B cell (primary cell): ENCODE measurements at places on chromosomes 4 and X.

DNA sequence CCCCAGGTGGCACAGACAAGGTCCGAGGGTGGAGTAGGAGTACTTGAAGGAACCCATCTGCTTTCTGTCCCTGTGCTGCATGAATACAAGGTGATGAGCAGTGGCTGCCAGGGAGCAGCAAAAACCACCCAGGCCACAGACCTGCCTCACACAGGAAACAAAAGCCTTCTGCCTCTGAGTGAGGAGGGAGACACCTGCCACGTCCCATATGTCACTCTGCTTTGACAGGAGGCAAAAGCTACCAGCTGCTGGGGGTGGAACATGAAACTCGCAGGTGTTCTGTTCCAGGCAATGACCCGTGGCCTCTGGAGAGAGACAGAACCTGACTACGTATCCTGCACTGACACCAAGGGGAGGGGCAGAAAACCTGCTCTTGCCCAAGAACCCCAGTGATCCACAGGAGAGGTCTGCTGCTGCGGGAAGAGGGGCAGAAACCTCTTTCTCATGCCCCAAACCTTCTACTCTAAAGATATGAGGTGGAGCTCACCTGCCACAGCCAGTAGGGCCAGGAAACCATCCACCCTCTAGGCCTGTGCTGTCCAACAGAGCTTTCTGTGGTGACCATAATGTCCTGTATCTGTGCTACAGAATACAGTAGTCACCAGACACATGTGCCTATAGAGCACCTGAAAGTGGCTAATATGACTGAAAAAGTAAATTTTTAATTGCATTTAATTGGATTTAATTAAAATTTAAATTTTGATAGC is 172.9 kb downstream of the PRDM5 start:
- peak; percentile 10 for DNase-seq

- no peak for DNase-seq
These were observed 411.5 kb upstream of the FTHL17 start for GRCh38 chrX:31483336-31483735.

- no peak for DNase-seq
These were observed 103.9 kb downstream of the PDS5A start for GRCh38 chr4:39873823-39874222.

GRCh38 chrX:81957900-81958545 is 756.1 kb downstream of the SH3BGRL start:
- DNase-seq = no peak

DNA sequence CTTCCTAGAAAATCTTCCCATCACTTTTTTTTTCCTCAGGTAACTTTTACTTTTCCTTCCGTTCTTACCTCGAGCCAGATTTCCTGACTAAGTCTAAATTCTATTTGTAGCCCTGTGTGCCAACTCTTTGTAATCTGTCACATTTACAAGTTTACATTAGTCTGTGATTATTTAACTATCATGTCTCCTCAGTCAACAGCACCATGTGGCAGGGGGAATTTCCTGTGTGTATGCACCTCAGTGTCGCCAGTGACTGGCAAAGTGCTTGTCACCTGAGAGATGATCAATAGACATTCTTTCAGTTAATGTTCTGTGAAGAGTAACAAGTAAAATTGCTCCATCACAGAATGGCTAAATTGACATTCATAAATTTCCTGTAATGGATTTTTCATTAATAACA is 468.5 kb downstream of the PDGFC start:
- DNase-seq = no peak

DNA sequence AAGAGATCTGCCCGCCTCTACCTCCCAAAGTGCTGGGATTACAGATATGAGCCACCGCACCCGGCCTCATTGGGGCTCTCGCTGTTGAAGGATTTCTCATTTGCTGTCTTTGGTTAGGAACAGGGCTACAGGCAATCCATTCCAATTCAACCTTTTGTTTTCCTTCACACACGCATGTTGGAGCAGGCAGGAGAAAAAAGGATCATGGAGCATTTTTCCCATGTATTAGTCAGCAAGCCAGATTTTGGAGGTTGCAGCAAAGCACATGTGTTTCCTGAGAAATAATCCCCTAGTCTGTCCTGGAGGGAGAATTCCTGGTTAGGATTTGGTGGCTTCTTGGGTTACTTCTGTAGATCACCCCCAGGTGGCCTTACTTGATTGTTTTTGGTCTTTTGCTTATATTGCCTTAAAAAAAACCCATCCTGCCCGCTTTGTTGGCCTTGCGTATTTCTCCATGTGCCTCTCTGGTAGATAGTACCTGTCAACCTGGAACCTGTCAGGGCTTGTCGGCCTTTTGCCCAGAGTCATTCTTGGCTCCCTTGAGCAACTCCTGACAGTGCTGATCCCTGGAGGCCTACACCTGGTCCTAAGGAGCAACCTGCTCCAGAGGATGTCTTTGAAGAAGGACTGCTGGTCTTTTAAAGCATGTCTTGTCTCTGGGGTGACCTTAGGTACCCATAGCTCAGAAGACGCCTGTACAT is 82.4 kb upstream of the CLCN4 start:
- no peak for DNase-seq

DNA sequence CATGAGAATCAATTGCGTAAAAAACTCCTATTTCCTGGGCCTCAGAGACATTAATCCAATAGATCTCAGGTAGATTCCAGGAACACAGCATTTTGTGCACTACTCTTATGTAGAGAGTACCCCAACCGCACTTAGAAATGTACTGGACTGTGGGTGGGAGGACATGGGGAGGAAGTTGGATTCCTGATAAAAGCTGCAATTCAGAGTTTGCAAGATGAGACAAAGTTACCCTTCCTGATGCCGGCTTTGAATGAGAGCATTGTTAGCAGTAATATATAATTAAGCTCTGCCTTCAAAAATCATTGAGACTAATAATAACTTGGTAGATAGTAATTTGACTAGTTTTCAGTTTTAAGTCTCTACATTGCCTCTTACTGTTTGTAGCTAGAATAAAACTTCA is 323.3 kb upstream of the GALNT7 start:
- DNase-seq = no peak

- DNase-seq = no peak
These were observed 27.6 kb downstream of the ANXA5 start for GRCh38 chr4:121669163-121669550.

DNA sequence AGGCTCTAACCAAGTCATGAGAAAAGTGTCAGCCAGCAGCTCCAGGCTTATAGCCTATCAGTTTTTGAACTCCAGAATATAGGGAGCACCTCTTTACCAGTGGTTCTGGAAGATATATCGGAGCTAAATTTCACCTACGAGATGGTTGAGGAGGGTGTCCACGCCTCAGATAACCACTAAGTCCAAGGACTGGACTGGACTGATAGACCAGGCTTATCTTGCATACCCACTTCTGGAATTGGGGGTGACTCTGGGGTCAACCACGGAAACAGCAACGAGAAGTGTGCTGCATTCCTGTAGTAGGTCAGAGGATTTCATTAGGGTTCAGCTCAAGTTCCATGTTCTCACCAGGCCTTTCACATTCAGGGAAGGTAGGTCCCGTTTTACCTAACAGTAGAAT is 38.6 kb upstream of the TRPC3 start:
- DNase-seq = no peak

GRCh38 chr4:86965019-86965976 is 30.5 kb downstream of the AFF1 start:
- peak; percentile 63 for DNase-seq

DNA sequence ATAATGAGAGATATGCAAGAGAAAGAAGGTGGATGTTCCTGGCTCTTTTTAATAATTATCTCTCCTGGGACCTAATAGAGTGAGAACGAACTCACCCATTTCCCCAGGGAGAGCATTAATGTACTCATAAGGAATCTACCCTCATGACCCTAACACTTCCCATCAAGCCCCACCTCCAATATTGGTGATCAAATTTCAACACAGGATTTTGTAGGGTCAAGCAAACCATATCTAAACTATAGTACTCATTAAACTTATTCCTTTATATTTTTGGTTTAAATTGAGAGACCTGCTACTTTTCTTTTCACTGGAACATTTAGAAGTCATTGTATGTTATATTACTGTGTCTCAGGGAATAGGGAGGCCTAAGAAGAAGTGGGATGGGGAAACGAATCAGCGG is 2.6 kb downstream of the UGT2A3 start:
- no peak for DNase-seq

GRCh38 chr4:132227151-132227856 is 921.8 kb upstream of the PCDH10 start:
- no peak for DNase-seq

DNA sequence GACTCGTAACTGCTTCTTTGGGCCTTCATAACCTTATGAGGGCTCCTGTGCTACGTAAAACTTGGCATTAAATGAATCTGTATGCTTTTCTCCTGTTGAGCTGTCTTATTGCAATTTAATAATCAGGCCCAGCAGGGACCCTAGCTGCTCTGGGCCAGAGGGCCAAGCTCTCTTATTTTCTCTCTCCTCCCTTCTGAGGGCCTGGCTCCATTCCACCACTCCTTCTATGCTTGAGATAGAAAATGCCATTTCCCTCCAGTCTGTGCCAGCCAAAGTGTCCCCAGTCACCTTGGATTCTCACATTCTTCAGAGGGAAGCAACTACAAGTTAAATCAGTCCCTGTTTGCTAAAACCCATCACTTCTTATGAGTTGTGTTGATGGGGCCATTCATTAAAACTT is 90.1 kb downstream of the CLCN4 start:
- no peak for DNase-seq

DNA sequence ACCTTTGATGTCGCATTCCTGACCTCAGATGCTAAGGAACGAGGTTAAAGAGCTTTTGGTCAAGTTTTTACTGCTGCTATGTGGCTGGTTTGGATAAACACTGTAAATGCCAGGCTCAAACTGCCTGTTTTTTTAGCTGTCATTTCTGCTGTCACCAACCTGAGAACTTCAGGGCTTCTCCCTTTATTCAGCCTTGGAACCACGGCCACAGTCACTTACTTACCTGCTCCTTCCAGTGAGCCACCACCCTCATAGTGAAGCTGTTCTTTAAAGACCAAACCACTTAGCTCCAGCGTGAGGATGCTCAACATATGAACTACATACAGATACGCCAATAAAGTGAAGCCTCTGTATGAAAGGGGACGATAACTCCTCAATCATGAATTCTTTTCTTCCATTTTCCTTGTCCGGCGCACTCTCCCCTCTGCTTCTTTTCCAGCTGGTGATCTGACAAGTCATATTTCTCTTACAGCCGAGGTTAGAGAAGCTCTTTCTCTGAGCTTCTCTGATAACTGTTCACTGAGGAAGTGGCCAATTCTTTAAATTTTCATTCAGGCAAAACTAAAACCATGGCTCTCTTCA is 152.8 kb upstream of the ANK2 start:
- DNase-seq = no peak

- no peak for DNase-seq
These were observed 40.9 kb downstream of the WDFY3 start for GRCh38 chr4:84925558-84925957.

GRCh38 chr4:156889616-156890594 is 81.7 kb downstream of the PDGFC start:
- DNase-seq = no peak

GRCh38 chrX:130158311-130158710 is 7.3 kb downstream of the AIFM1 start:
- DNase-seq = no peak

GRCh38 chr4:10761903-10762302 is 77.3 kb upstream of the CLNK start:
- no peak for DNase-seq

DNA sequence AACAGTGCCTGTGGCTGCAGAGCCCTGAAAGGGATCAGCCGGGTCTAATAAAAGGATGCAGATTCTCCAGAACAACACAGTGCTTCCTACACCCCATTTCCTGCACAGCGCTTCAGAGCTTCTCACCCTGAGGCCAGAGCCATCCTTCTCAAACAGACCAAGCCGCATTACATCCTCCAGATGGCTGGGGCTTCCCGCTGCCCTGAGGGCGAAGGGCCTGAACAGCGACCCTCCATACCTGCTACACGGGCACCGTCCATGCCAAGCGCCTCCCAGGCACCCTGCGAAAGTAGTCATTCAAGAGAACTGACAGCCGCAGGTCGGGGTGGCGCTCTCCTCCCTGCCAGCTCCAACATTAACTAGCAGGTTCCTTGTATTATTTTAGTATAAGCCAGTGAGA is 36.5 kb downstream of the ACOX3 start:
- no peak for DNase-seq
